Kidney (tissue), 22 donors: ENCODE measurements at places on chromosomes 7 and 10.

DNA sequence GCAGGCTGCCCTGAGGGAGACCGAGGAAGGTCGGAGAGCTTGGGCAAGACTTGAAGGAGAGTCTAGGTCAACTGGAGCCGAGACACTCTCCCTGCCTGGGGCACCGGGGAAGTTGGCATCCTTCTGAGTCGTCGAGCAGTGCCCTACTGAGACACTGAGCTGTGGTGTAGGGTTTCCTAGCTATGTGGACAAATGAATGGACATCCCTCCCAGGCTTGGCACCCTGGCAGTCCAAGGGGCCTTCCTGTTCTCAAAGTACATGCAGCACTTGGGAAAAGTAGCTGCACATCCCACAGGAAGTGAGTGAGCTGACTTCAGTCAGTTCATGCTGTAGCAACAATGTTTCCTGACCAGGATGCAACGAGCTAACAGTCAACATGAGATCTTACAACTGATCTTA, 57.2 kb upstream of the INPP5A start:
- DNase-seq, result no peak

DNA sequence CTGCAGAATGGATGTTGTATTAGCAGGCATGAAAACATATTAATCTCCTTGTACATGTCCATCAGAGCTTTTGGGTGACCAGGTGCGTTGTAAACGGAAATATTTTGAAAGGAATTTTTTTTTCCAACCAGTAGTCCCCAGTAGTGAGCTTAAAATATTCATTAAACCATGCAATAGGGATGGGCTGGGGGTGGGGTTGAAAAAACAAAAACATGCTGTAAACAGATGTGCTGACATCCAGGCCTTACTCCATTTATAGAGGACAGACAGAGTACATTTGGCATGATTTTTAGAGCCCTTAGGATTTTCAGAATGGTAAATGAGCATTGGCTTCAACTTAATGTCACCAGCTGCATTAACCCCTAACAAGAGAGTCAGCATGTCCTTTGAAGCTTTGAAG, 50.2 kb downstream of the PTPN12 start:
- DNase-seq, result peak; percentile 7

DNA sequence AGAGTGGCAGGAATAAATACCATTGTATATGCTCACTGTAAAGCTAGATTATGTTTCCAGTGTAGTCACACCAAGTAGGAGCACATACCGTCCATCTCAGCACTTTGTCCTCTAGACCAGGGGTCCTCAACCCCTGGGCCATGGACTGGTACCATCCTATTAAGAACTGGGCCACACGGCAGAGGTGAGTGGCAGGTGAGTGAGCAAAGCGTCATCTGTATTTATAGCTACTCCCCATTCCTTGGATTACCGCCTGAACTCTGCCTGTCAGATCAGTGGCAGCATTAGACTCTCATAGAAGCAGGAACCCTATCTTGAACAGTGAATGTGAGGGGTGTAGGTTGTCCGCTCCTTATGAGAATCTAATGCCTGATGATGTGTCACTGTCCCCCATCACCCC, 735.3 kb downstream of the MAGI2 start:
- DNase-seq, result no peak

DNA sequence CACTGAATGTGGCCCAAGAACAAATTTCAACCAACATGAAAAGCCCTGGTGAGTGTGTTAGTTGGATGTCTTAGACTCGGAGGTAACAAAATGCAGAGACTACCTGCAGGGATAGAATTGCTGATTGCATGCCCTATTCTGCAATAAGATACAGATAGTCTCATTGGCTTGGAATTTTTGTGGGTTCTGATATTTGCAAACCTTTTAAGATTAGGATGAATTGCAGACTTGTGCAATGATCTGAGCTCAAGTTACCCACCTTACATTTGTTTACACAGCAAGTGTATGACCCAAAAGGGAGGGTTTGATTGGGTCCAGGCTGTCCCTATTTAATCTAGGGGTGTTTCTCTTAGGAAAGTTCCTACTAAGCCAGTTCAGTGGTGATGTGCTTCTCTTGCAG, 45.4 kb downstream of the GPR37 start:
- no peak for DNase-seq

DNA sequence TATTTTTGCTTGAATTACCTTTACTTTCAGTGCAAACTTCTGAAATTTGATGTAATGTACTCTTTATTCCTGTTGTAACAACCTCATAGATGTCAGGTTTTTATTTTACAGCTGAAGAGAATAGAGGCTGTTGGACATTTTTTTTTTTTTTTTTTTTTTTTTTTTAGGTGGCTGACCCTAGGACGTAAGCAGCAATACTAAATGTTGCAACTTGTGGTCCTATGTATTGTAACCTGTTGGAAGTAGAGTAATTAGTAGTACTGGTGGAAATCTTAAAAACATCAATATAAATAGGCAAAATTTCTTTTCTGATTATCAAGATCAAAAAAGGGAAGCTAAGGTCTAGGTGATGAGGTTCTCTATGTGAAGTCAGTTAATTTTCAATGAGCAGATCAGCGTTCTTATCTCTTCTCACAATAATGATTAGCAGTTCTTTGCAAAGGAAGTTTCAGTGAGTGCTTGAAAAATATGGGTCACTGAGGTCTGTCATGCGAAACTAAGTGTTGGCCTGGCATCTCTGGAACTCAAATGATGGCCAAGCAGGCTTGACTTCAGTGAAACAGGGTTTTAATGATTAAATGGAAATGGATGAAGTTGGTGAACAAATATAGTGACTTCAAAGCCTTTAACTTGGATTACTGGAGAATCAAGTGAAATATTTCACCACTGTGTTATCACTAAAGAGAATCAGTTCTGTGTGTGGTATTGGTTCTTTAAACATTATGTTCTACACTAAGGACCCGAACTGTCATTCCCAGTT, 42.7 kb downstream of the BICC1 start:
- DNase-seq, result no peak

- DNase-seq, result peak; percentile 92
Observed at GRCh38 chr10:110207011-110207804, at the start of gene MXI1. TSS of gene MXI1 (plus strand) at chr10:110207605. CDS start at chr10:110207809, 204 bp downstream.
